GM12892 (cell line): ENCODE measurements at places on chromosomes 5 and 9.

DNA sequence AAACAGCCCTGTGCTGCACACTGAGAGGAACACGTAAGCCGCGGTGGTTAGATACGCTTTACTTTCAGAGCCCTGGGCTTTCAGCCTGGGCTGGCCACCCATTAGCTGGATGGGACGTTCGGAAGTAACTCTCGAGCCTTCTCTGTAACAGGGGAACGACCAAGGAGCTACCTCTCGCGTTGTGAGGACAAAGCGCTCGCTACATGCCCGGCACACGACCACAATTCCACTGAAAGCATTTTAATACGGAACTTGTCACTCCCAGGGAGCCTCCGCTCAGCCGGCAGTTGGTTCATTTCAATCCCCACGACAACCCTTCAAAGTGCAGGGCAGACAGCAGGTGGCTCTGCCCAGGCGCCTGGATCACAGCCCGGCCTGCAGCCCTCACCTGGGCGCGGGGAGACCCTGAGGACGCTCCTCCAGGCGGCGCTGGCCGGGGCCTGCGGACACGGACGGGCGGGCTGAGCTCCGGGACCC, 368 bp downstream of the SURF1 start:
- no peak for DNase-seq

DNA sequence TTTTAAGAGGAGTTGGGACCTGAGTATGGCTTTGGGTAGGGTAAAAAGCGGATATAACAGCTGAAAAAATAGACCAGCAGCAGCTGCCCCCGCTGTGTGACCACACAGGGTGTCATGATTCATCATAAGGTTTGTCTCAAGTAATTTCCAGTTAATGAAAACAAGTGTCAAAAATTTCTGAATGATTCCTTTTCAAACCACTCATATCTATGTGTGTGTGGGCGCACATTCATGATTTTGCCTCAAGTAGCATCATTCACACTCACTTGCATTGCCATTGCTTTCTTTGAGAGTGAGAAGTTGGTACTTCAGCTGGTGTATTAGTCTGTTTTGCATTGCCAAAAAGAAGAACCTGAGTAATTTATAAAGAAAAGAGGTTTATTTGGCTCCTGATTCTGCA, 12.1 kb upstream of the TNFAIP8 start:
- no peak for DNase-seq

DNA sequence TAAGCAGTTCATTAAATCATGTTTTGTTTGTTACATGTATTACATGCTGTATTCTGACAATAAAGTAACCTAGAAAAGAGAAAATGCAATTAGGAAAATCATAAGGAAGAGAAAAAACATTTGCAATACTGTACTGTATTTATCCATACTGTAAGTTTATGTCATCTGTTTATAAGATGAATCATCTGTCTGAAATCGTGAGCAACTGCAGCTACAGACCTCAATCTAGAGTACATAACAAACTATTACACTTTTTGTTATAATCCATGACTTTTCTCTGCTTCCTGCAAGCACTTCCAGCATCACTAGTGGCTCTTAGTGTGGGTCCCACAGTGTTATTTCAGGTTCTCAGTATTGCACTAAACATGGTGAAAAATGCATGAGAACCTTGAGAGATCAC, 144.4 kb upstream of the NR4A3 start:
- DNase-seq = no peak

GRCh38 chr5:35454011-35454525, 163.6 kb upstream of the SPEF2 start:
- no peak for DNase-seq

GRCh38 chr5:180631549-180632383, 17.6 kb downstream of the FLT4 start:
- no peak for DNase-seq

DNA sequence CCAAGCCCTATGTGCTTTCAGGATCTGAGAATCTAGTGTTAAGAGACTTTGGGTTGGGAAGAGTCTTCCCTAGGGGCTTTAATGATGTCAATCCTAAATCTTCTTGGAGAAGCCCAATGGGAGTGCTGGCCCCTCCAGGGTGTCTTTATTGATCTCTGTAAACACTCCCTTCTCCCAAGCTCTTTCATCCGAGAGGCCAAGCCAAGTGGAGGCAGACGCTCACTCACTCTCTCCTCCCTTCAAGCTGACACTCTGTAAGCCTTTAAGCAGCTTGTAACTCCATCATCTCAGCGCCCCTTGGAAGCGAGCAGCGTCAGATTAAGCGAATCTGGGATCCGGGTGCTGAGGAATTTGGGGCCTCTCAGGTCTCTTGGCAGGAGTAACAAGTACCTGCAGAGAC, 37.7 kb downstream of the SPARC start:
- DNase-seq = no peak

DNA sequence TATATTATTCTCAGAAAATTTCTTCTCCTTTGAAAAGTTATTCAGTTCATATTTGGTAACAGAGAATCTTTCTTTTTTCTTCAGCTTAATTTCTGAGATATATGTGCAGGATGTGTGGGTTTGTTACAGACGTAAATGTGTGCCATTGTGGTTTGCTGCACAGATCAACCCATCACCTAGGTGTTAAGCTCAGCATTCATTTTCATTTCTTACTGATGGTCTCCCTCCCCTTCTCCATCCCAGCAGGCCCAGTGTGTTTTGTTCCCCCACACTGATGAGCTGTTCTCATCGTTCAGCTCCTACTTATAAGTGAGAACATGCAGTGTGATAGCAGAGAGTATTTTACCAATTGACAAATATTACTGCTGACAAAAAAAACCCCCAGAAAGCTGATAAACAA, 330.0 kb upstream of the CHD1 start:
- no peak for DNase-seq

GRCh38 chr5:55675119-55675518, 37.0 kb downstream of the SLC38A9 start:
- no peak for DNase-seq

- no peak for DNase-seq
Measured at GRCh38 chr5:147573211-147573610, 63.3 kb upstream of the DPYSL3 start.

DNA sequence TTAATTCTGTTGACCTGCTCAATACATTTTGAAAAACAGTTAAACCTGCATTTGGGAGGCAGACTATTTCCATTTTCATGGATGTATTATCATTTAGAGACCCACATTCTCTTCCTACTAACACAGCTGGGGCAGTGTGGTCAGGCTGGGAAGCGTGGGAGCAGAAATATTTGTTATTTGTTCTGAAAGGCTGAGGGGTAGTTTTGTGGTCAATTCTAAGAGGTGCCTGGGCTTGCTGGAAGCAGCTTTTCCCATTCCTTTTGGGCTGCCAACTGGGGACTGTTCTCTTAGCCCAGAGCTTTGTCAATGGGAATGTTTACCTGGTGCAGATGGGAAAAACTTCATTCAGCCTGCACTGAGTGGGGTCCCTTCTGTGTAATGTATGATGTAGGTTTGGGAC, 171.4 kb upstream of the DAP start:
- DNase-seq = no peak
